Amniotic stem cell (primary cell): ENCODE measurements at places on chromosomes 11 and 22.

DNA sequence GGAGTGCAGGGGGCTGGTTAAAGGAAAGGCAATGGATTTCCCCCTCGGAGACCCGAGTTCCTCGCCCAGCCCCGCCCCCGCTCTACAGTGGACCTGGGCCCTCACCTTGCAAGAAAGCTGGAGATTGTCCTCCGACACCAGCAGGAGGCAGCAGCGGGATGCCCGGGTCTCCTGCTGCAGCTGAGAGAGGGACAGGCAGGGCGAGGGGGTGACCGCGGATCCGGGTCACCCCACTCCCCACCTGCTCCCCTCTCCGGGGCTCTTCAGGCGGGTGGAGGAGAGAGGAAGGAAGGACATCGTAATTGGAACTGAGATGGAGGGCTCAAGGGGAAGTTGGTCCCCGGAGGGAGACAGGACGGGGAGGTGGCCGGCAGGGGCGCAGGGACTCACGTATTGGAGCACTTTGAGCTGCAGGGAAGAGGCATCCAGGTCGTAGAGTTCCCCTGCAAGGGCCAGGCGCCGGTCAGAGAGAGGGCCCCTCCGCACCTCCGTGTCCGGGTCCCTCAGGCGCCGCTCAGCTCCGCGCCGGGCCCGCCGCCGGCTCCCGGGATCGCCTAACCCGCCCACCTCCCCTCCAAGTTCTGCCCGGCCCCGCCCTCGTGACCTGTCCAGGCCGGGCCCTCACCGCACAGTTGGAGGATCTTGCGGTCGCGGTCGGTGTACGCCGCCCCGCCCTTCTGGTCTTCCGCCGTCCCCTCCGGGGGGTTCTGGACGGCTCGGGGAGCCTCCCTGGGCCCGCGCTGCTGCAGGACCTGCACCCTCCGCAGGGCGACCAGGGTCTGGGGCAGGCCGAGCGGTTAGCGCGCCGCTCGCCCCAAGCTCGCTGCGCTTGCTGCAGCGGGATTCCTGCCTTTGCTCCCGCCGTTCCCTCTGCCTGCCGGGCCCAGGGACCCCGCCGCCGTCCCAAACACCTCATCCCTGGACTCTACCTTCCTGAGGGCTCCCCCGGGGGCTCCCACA, 84.1 kb downstream of the PDE2A start:
- DNase-seq: no peak

GRCh38 chr11:2342981-2343380, 34.1 kb upstream of the CD81 start:
- no peak for DNase-seq

DNA sequence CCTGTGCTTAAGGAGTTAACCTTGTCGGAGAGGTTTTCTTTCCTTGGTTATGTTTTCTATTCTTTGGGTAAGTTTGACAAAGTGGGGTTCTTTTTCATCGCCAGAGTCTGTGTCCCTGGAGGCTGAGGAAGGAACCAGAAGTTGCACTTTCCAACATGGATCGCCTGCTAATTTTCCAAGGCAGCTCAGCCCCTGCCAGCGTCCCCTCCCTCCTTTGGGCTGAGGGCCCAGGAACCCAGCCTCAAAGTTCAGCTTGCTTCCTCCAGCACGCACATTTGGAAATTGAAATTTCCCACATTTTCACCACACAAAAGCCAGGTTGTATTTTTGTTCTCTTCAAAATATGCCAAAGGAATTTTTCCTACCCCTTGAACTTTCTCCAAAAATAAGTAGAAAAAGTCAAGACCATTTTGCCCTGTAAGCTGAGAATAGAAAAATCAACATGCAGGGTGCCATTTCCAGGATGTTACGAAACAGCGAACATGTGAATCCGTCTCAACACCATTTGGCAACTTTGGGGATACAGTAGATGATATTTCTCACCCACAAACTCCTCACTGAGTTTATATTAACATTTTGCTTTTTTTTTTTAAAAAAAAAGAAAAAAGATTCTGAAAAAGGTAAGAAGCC, 343.5 kb downstream of the TENM4 start:
- DNase-seq: no peak

- no peak for DNase-seq
These were observed 15.6 kb downstream of the ARAP1 start for GRCh38 chr11:72736452-72737069.

- no peak for DNase-seq
These were observed 158.8 kb downstream of the CTTN start for GRCh38 chr11:70556884-70557741.

DNA sequence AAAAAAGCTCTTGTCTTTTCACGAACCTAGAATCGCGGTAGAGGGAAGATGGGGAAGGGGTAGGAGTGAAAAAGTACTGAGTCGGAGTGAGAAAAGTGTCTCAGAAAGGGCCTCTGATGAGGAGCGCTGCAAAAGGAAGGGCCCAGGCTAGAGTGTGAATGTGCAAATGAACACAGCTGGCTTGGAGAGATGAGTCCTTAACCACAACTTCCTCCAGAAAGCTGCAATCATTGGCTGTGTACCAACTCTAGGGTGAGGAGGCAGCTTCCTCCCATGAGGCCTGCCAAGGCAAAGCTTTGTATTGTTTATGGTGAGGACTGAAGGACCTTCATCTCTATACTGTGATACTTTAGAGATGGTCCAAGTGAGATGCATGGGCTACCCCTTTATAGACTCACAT, 566.9 kb upstream of the ANO5 start:
- DNase-seq: no peak
